Epithelial cell of proximal tubule (primary cell): ENCODE measurements at places on chromosomes 2 and 18.

DNA sequence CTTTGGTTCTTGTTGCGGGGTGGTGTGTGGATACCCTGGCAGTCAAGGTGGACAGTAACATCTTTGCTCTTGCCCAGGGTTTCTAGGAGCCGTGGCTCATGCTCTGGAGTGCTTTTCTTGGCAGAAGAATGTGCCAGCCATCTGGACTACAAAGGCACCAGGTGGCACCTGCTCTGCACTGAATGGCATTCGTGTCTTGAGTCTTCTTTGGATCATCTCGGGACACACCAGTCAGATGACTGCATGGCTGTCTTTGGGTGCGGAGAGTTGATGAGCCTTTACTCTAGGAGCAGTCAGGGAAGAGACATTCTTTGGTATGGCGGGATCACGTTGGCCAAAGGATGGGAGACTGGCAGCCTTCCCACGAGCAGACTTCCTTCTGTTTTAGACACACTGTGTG, 104.1 kb upstream of the SEC11C start:
- DNase-seq: no peak

DNA sequence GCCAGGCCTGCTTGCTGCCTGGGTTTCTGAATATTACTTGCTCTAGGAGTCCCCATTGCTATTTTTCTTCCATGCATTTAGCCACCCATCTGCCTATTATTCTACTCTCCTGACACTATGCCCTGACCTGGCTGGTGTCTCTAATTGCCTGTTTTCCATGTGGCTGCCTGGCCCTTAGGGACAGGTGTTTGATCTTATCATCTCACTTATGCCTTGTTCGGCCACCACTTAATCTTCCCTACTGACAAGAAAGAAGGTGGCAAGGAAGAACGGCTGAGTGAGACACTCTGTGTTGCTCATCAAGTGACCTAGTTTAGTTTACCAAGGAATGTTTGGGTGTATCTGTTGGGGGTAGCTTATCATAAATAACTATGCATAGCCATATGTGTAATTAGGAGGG, 50.4 kb upstream of the RAPH1 start:
- DNase-seq: no peak

- no peak for DNase-seq
Measured at GRCh38 chr2:221958224-221958623, 340.6 kb downstream of the PAX3 start.

GRCh38 chr2:121211251-121211650, 73.8 kb downstream of the TFCP2L1 start:
- DNase-seq: no peak

DNA sequence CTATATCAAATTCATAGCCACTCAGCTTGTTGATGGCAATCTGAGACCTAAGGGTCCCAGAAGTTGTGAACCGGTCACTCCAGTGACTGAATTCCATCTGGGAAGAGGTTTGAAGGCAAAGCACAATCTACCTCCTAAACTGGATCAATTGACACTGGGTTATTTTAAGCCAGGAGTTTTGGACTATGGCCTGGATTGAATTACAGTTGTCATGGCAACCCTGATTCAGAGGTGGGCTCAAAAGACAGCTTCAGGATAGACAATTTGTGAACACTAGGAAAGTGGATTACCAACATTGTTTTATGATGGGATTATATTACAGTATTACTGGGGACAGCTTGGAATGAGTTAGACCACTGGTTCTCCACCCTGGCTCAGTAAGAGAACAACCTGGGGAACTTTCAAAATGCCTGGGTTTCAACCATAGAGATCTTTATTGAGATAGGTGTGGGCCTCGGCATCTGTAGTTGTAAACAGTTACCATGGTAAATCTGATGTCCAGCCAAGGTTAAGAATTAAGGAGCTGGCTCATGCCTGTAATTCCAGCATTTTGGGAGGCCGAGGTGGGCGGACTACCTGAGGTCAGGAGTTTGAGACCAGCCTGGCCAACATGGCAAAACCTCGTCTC, 58.8 kb downstream of the MFSD6 start:
- DNase-seq: no peak

DNA sequence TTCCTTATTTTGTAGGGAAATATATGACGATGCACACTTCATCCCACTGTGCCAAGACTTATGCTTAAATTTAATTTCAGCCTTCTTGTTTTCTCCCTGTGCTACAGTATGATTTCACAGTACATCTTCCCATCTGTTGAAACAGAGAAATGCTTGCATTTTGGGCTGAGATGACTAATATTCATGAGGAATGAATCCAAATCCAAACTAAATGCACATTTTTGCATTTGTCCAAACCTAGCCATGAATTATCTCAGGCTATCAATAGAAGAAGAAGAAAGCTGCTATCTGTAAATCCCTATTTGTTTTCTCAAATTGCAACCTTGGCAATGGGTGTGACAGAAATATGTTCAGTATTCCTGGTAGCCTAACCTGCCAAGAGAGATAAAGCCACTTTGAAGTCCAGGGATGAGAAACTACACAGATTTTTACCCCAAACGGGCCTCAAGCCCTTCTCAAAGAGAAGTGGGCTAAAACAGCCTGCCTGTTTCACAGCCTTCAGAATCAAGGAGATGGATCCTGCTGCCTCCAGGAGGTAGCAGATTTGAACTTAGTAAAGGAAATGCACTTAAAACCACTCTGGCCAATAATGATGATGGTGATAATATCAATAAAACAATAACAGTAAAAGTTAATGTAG, 306.9 kb upstream of the NT5C1B start:
- DNase-seq: no peak

GRCh38 chr2:204197336-204198005, 260.9 kb downstream of the ICOS start:
- DNase-seq: no peak

GRCh38 chr2:180980106-180980942, at the start of gene UBE2E3:
Gene UBE2E3, plus strand, starts transcription at chr2:180980605. Its CDS starts 1,438 bp downstream, at chr2:180982043.
- no peak for DNase-seq

GRCh38 chr2:217979151-217979811, 23.5 kb downstream of the TNS1 start:
- DNase-seq: no peak

GRCh38 chr2:172788871-172789270, 53.2 kb downstream of the RAPGEF4 start:
- no peak for DNase-seq

GRCh38 chr2:223460774-223461211, 141.4 kb downstream of the SCG2 start:
- DNase-seq: no peak

DNA sequence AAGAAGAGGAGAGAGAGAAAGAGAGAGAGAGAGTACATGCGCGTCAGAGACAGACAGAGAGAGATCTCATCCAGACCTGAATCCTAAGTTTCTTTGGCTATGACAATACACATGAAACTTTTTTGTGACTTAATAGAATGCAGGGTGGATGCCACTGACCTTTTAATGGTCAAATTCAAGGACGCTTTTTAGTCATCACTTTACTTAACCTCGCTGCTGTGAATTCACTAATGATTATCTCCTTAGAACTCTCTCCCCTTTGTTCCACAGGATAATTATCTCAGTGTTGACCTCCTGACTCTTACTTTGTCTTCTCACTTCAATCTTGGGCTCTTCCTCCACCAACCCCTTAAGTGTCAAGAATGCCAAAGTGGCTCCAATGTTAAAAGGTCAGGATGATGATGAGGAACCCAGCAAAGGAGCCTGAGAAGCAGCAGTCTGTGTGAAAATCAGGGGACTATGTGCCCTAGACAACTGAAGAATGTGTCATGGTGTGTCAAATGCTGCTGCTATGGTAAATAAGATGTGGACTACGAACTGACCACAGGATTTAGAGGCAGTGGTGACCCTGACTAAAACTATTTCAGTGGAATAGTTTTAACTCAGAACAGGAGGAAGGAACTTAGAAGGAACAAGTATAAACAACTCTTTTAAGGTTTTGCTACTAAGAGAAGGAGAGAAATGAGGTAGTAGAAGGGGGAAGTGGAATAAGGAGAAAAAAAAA, 382.1 kb downstream of the ZEB2 start:
- DNase-seq: no peak

DNA sequence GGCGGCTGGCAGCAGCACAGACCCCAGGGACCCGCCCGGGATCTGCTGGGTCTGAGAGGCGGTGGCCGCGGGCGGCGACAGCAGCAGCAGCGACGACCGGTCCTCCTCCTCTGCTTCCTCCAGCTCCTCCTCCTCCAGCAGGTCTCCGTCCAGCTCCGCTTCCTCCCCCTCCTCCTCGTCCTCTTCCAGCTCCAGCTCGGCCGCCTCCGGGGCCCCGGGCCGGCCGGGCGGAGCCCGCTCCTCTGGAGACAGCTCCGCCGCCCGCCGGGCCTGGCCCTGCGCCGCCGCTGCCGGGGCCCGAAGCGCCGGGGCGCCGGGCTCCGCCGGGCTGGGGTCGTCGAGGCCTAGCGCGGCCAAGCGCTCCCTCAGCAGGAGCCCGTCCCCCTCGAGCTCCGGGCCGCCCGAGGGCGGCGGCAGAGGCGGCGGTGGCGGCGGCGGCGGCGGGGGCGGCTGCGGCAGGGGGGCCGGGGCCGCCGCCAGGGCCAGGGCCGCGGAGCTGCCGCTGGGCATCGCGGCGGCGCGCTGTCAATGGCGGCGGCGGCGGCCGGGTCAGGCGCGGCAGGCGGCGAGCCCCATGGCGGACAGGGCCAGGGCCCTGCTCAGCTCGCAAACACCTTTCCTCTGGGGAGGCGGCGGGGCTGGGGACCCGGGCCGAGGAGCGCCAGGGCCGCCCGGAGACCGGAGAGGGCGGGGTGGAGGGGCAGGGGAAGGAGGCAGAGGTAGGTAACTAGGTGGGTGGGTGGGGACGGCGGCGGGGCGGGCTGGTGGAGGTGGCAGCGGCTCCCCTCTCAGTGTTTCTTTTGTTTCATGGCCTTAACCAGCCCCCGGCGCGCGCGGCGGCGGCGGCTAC, 445 bp downstream of the MEX3C start:
- no peak for DNase-seq

- DNase-seq: peak; percentile 38
Measured at GRCh38 chr2:221502270-221503010, 69.7 kb downstream of the EPHA4 start.

- no peak for DNase-seq
Measured at GRCh38 chr18:33505798-33506197, 65.3 kb upstream of the CCDC178 start.

DNA sequence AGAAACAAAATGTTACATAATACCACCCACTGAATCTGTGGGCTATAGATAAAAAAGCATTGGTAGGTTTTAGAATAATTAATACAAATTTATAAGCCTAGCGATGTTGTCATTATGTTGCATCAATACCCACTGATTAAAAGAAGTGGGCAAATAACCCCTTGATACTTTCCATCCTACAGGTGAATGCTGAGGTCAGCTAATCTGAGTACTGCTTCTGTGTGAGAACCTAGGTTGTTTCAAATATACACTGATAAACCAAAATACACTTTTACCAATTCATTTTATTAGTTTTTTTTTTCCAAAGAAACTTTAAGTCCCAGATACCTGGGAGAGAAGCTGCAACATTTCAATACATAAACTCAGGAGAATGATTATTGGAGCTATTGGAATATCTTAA, 948.6 kb downstream of the LRP1B start:
- DNase-seq: no peak

DNA sequence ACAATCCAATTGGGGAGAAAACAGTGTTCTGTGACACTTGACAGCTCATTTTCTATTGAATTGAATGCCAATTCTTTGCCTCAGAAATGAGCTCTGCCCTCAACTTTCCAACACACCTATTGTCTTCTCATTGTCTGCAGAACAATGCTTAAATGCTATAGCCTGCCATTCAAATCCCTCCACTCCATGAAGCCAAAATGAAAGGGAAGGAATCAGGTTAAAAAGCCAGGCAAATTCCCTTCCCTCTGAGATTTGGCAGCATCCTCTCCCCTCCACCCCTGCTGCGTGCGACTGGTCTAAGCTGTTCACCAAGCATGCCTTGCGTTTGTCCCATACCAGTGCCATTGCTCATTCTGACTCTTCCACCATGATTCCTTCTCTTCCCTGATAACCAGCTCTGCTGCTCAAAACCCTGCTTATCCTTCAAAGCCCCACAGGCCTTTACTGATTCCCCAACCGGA, 32.4 kb upstream of the TMEM131 start:
- DNase-seq: no peak

DNA sequence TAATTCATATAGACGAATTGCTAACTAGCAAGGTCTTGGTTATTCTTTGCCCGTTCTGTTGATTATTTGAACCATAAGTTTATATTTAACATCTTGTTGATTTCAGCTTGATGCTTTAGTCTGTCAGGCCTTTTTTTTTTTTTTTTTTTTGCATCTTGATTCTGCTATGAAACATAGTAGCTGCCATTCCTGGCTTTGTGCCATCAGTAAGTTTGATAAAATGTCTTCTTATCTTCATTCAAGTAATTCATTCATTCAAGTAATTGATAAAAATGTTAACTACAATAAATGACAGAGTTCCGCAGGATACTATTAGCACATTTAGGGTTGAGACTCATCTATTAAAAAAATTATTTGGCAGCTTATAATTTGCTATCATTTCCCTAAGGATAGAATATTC, 134.7 kb downstream of the LYPD6B start:
- no peak for DNase-seq

DNA sequence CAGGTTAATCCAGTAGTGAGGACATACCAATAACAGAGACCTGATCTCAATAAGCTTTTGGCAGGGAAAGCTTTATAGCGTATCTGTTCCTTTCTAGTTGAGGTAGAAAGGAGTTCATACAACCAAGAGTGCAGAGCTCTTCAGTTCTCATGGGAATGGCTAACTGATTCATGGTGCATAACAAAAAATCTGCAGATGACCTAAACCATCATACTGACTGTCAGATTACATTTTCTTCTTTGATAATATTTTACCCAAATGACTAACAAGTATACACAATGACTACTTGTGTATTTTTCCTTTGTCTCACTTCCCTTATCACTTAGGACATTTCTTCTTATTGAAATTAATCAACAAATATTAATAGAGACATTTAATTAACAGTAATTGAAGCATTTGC, 140.0 kb upstream of the SERTAD2 start:
- DNase-seq: no peak

DNA sequence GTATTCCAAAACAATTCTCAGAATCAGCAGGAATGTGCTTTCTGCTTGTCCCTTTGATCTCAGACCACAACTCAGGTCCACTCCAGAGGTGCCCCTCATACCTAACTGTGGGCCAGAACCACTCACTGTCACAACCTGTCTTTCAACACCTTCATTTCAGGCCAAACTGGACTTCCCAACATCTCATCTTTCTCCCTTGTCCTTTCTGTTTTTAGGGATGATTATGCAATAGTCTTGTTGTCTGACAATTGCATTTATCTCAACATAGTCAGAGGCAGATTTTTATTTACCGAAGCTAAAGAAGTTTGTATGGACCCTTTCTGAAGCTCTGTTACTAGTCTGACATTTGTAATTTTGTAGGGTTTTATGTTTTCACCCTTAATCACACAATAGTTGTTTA, 95.9 kb downstream of the EPHA4 start:
- DNase-seq: no peak

- no peak for DNase-seq
Measured at GRCh38 chr2:209614690-209615369, 156.8 kb upstream of the UNC80 start.

- no peak for DNase-seq
Measured at GRCh38 chr2:23390152-23390551, 5.2 kb downstream of the KLHL29 start.

GRCh38 chr2:108833219-108833618, 46.6 kb downstream of the CCDC138 start:
- no peak for DNase-seq

- DNase-seq: no peak
Measured at GRCh38 chr2:168171059-168171762, 76.2 kb downstream of the STK39 start.

GRCh38 chr2:98944775-98945174, 8.8 kb upstream of the CRACDL start:
- DNase-seq: no peak
